Activated T-helper 17 cell treated with anti-CD3 and anti-CD28 coated beads, Interleukin-2, amount 50 U/mL, for 72 hours (primary cell): ENCODE measurements at places on chromosomes 2 and 18. TPM values are rescaled to one million over a fixed set of nuclear protein-coding genes. Genes with fewer than 3 reads are reported as not detected.

GRCh38 chr2:207370646-207371045 lies 159.1 kb upstream of the CREB1 start:
- ATAC-seq: no peak

- ATAC-seq: no peak
These were observed 711.5 kb upstream of the KLHL29 start for GRCh38 chr2:22673529-22673928.

- ATAC-seq: no peak
These were observed 143.2 kb downstream of the TPGS2 start for GRCh38 chr18:36685580-36685979.

Gene VWA3B
- total RNA-seq: not detected

GRCh38 chr18:12766986-12767433 lies 64.2 kb downstream of the PSMG2 start:
- ATAC-seq: no peak

Gene OTOF
- 0.95 TPM for total RNA-seq

DNA sequence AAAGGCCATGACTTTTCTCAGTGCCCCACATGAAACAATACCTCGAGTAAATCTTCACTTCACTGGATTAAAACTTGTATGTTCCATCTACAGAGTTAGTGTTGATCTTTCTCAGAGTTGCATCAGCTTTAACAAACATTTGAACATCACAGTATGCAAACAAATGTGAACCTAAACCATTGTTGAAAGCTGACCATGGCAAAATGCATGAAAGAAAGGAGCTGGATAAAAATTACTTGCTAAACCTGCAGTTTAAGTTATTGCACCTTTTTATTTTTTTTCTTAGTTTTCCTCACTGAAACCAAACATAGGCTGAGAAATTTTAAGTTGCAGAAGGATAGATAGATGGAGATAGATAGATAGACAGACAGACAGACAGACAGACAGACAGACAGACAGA lies 107.2 kb upstream of the UGP2 start:
- no peak for ATAC-seq

Gene SPR
- total RNA-seq: 5.2 TPM

- ATAC-seq: no peak
These were observed 9.3 kb upstream of the ERBB4 start for GRCh38 chr2:212547716-212548454.

DNA sequence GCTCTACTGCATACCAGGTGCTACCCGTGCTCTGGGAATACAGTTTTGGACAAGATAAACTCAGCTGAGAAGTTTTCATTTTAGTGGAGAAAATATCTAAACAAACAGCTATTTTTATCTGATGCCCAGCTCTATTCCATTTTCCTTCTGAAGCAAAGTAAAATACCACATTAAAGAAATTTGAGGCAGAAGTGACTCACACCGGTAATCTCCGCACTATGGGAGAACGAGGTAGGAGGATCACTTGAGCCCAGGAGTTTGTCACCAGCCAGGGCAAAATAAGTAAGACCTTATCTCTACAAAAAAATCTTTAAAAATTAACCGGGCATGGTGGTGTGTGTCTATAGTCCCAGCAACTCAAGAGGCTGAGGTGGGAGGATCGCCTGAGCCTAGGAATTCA lies 416.2 kb upstream of the LYPD1 start:
- ATAC-seq: no peak
